ENCODE measurements at places on chromosomes 7 and 10.

DNA sequence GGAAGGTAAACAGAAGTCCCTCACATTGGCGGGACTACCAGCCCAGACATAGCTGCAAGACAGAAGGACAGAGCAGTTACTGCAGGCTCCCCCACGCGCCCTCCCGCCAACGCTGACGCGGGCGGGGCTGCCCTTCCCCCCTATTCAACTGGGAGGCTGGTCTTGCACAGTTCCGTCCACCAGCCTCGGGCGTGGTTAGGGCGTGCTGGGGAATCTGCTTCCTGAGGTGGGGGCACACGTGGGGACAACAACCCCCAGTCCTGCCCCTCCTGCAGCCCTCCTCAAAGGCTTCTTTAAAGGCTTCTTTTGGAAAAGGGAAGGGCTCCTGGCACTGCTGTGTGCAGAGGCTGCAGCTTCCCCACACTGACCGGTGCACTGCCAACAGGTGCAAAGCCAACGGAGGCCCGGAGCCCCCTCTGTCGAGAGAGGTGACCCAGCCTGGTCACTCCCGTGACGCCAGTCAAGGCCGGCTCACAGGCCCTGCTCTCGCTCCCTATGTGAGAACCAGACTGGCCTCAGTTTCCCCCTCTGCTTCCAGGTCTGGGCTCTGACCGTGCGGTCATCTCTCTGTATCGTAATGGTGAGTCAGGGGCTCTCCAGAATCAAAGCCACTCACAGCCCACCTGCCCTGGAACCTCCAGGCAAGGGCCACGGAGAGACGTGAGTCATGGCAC is 126.0 kb downstream of the EBF3 start:
- no peak for DNase-seq

GRCh38 chr10:4004144-4004543 is 219.1 kb upstream of the KLF6 start:
- DNase-seq, result no peak

DNA sequence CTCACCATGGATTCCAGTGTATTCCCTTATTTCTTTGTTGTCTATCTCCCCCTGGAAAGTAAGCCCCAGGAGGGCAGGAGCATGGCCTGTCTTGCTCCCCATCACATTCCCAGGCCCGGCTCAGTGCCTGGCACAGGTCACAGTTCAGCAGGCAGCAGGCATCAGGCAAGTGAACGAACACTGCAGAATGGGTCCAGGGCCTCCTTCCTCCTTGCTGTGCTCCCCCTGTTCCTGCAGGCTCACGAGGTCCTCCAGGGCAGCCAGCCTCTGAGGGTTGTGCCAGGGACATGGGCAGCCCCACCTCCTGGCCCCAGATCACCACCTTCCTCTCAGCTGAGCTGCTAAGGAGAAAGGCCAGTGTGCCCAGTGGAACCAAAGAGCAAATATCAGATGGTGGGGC is 41.8 kb downstream of the PDLIM1 start:
- DNase-seq, result no peak

GRCh38 chr7:131602304-131602993 is 46.0 kb upstream of the PODXL start:
- DNase-seq, result no peak
